ENCODE measurements at places on chromosomes 13 and 19. TPM values are rescaled to one million over a fixed set of nuclear protein-coding genes. Genes with fewer than 3 reads are reported as not detected.

Gene ACER1
- total RNA-seq = not detected

Gene FEM1A
- total RNA-seq = 15.5 TPM

Gene TINCR
- 0.06 TPM for total RNA-seq

Gene KLK7
- total RNA-seq = not detected

Gene EFNB2
- total RNA-seq = 55.8 TPM

Gene TEX101
- not detected for total RNA-seq

Gene RFPL4A
- 2.3 TPM for total RNA-seq

Gene CIRBP
- 95.7 TPM for total RNA-seq

Gene FREM2
- total RNA-seq = under 0.01 TPM

Gene POGLUT2
- 23.3 TPM for total RNA-seq

Gene ZNF100
- 8.3 TPM for total RNA-seq

Gene POSTN
- 21.1 TPM for total RNA-seq

Gene NCAN
- not detected for total RNA-seq

Gene OLFM4
- total RNA-seq = not detected

Gene MED4
- 35.6 TPM for total RNA-seq

Gene ANKLE1
- total RNA-seq = 0.76 TPM

Gene PPP1R12C
- total RNA-seq = 34.8 TPM

Gene SMIM17
- 0.63 TPM for total RNA-seq

Gene LRRC63
- total RNA-seq = 0.13 TPM

Gene KCTD4
- total RNA-seq = not detected

Gene ZNF586
- 9.6 TPM for total RNA-seq

Gene RPS28
- total RNA-seq = 425 TPM

Gene PRKCG
- not detected for total RNA-seq

Gene MCEMP1
- total RNA-seq = not detected

Gene APOE
- total RNA-seq = 2.4 TPM

Gene PLA2G4C
- total RNA-seq = 84.7 TPM

Gene ZNF486
- 4.2 TPM for total RNA-seq

Gene HSH2D
- not detected for total RNA-seq

Gene TUBGCP3
- total RNA-seq = 19.8 TPM

Gene PGLYRP2
- total RNA-seq = not detected

Gene MFSD12
- total RNA-seq = 57.1 TPM

Gene CXCL17
- total RNA-seq = not detected

Gene CBLC
- 0.06 TPM for total RNA-seq

Gene SULT2B1
- not detected for total RNA-seq

Gene LIM2
- not detected for total RNA-seq

Gene FFAR3
- total RNA-seq = not detected

Gene IGSF23
- 0.38 TPM for total RNA-seq

Gene C19orf38
- total RNA-seq = 0.16 TPM

Gene RGS9BP
- total RNA-seq = 0.63 TPM

Gene PRR20E
- total RNA-seq = not detected

Gene CACNG6
- 0.25 TPM for total RNA-seq

Gene PLIN4
- 3.3 TPM for total RNA-seq

Gene ZNF888
- total RNA-seq = 5.2 TPM

Gene DAND5
- total RNA-seq = 0.06 TPM

Gene PSG11
- total RNA-seq = not detected

Gene ZNF93
- total RNA-seq = 3.6 TPM

Gene ZSCAN1
- total RNA-seq = 0.25 TPM

Gene FPR1
- total RNA-seq = not detected

Gene ZNF699
- total RNA-seq = 4.4 TPM

Gene CFD
- 1.5 TPM for total RNA-seq

Gene UQCR11
- 110 TPM for total RNA-seq

Gene ZNF302
- total RNA-seq = 7.4 TPM

Gene ISYNA1
- total RNA-seq = 74.6 TPM

Gene CYP4F2
- total RNA-seq = not detected

Gene SPRED3
- total RNA-seq = 1.8 TPM

Gene LRRC4B
- total RNA-seq = not detected

Gene FBXW9
- 4.4 TPM for total RNA-seq

Gene ZNF497
- total RNA-seq = 0.81 TPM

Gene GRIN2D
- 0.32 TPM for total RNA-seq

Gene ZNF570
- total RNA-seq = 7.6 TPM

All from bladder microvascular endothelial cell (primary cell).